AG09319 (cell line): ENCODE measurements at places on chromosomes 7 and 10.

GRCh38 chr10:68517188-68517587, 10.1 kb downstream of the SLC25A16 start:
- no peak for DNase-seq

GRCh38 chr10:57898231-57898630, 369.5 kb downstream of the IPMK start:
- no peak for DNase-seq

- DNase-seq: no peak
Measured at GRCh38 chr7:151429560-151430331, 10.2 kb downstream of the CRYGN start.

DNA sequence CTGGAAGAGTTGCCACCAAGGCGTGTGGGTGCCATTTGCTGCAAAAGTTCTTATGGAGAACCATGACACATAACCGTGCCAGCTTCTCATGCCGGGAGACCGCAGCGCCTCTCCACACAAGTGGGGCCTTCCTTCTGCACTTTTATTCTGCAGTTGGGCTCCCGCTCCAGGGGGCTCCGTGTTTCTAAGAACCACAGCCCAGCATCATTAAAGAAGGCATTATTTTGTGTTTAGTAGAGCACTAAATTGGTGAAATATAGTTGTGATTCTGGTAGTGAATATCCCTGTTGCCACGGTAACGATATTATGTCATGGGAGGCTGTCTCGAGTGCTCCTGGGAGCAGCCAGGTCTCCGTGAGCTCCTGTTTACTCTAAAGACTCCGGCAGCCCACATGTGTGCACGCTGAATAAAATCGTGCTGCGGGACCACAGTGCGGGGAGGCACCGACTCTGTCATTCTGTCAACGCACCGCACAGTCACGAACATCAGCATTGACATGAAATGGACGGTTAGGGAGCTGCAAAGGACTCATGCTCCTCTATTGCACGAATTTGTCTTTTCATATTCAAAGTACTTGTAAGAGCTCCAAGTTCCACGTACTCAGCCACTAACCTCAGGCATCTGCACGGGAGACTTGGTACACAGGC, 68.8 kb upstream of the PITRM1 start:
- DNase-seq: no peak

GRCh38 chr10:121455377-121455776, 142.9 kb downstream of the FGFR2 start:
- DNase-seq: no peak

DNA sequence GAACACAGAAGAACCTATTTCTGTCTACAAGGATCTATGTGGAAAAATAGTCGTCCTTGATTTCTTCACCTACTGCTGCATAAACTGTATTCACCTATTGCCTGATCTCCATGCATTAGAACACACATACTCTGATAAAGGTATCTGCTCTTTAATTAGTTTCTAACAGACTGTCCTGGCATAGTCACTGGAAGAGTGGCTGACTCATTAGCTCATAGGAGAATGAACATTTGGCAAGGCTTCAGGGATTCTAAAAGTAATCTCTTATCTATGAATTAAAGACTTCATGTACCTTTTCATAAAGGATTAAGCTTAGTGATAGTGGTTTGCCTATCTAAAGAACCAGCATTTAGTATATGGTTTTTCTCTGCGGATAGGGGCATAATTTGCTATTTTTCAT, 4.1 kb downstream of the NHLRC2 start:
- no peak for DNase-seq

DNA sequence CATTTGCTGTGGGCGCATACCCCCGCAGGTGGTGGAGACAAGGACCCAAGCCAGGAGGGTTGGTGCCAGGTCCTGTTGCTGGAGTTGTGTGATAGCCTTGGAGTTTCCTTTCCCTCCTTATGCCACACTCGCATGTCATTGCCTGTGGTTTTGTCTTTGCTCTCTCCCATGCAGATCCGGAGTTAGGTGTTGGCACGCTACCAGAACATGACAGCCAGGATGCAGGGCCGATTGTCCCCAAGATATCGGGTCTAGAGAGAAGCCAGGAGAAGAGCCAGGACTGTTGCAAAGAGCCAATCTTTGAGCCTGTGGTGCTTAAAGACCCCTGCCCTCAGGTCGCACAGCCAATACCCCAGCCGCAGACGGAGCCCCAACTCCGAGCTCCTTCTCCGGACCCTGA, 369.2 kb upstream of the GALNT17 start:
- DNase-seq: no peak

DNA sequence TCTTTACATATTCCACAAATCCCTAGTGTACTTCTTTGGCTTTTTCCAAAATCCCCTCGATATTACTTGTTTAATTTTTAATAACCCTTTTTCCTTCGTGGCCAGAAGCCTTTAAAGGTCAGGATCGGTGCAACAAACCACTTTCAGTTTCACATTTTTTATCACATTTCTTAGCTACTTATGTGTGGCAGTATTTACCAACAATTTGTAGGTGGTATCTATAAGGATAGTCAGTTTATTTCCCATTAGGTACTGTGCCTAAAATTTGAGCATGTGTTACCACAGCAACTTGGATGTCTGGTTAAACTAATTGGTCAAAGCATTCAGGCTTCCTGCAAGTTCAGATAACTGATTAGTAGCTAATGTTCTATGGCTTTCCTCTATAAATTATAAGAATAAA, 104.9 kb downstream of the CDK14 start:
- no peak for DNase-seq

GRCh38 chr10:117997673-117998072, 49.1 kb downstream of the RAB11FIP2 start:
- no peak for DNase-seq

- no peak for DNase-seq
Measured at GRCh38 chr10:3122034-3122433, 50.5 kb downstream of the PITRM1 start.

DNA sequence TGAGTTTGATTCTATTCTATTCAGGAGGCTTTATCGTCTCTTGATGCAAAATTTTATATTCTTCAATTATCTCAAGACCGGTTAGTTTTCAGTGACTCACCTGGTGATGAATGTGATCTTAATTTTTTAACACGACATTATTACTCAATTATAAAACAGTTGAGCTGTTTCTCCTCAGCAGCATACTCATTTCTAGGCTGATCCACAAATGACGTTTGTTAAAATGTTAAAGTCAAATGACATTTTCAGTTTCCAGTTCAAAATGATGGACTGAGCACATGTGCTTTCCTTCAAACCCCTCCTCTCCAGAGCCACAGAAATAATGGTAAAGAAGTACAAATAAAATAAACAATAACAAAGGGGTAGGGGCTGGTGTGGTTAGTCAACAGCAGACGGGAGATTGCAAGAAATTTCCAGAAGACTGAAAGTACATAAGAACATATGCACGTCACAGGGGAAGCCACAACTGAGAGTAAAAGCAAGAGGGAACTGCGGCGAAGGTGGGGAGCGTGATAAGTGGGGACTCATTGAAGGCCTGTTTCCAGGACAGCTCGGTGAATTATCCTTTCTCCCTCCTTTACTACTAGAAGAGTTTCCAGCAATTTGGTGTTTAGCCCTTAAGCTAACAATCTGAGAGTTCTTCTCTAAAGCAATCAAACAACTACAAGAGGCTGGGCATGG, 10.9 kb downstream of the MACROH2A2 start:
- no peak for DNase-seq

GRCh38 chr7:2725178-2726105, 37.4 kb downstream of the AMZ1 start:
- DNase-seq: no peak

DNA sequence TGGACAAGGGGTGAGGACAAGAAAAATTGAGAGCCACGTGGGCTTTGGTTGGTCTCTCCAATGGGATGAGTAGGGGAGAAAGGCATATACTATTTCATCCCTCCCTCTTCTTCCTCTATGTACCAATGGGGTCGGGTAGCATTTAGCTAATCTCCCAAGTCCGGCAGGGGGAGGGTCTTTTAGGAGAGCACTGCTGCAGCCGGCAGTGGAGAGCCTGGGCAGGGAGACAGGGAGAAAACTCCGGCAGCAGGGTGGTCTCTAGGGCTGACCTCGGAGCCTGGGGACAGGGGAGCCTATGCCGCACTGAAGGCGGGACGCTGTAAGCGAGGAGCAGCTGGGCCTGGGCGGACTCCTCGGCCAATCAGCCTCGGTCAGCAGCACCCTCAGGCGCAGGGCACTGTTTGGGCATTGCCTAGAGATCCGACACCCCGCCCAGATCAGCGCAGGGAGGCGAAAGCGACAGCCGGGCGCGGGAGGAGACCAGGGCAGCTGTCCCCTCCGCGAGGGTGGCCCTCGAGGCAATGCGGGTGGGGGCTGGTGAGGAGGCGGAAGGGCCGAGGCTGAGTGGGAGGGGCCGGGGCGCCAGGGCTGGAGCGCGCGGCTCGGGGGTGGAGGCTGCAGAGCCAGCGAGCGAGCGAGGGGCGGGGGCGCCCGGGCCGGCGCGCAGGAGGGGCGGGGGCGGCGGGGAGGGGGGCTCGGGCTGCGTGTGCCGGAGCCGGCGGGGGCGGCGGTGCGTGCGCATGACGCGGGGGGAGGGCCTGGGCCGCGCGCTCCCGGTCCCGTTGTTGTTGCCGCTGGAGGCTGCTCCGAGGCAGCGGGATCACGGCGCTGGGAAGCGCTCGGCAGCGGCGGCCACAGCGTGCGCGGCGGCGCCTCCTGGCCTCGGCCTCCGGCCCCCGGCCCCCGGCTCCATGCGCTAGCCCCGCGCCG, at the start of gene AGAP3:
Gene AGAP3 (plus strand): TSS at position 785 of the 930 bp plus-strand sequence. CDS start 267 bp downstream, outside the sequence.
- no peak for DNase-seq

DNA sequence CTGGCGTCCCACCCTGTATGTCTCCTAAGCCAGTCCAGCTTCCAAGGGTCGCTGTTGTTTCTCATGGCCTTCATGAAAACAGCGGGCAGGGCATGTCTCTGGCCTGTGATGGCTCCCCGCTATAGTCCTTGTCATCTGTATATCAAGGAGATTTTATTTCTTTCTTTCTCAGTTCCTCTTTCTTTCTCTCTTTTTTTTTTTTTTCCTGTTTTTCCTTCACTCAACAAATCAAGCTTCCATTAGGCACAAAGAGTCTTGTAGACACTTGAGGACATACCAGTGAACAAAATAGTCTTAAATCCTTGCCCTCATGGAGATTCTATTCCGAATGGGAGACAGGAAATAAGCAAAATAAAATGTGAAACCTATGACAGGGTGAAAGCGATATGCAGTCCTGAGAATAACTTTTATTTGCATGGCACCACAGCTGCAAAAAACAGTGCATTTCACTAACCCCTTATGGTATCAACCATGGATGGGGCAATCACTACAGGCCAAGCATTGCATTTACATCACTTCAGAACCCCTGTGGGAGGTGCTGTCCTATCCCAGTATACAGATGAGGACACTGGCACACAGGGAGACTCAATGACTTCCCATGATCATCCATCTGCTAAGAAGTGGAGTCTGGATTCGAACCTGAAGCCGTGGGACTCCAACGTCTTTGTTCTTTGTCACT, 50.7 kb downstream of the SYPL1 start:
- DNase-seq: no peak

GRCh38 chr10:12201543-12201942, 5.6 kb downstream of the CDC123 start:
- DNase-seq: no peak
